Hair follicle dermal papilla cell (primary cell): ENCODE measurements at places on chromosomes 7 and 10. TPM values are rescaled to one million over a fixed set of nuclear protein-coding genes. Genes with fewer than 3 reads are reported as not detected.

The MYL10 gene
- not detected in 2 replicates for total RNA-seq

The ACTA2 gene
- 271 and 376 TPM in 2 replicates for total RNA-seq

The HOXA2 gene
- 0.12 and 0.32 TPM in 2 replicates for total RNA-seq

The SLC29A4 gene
- 1.3 and 1.5 TPM in 2 replicates for total RNA-seq

The FBXL13 gene
- total RNA-seq: 0.73 and 0.97 TPM in 2 replicates
